ENCODE measurements at places on chromosomes 5 and 9.

DNA sequence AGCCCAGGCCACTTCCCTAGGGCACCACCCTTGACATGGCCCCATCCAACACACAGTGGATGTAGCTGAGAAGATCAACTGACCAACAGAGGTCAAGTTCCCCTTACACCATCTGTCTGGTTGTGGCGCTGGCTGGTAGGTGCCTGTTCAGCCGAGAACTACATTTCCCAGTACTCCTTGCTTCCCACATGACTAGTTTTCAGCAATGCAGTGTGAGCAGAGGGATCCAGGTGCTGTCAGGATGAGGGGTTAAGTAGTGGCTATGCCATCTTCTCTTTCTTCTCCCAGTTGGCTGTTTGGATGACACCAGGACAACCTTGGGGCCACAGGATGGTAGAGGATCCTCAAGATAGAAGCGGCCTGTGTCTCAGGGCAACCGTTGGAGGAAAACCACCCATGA, 48.6 kb upstream of the SH3PXD2B start:
- DNase-seq: no peak

- DNase-seq: no peak
These were observed 1.6 kb downstream of the ATP10B start for GRCh38 chr5:160850421-160850820.

GRCh38 chr5:130462516-130462915, 558.3 kb downstream of the CHSY3 start:
- DNase-seq: no peak

- no peak for DNase-seq
These were observed 31.7 kb upstream of the STXBP1 start for GRCh38 chr9:127580366-127580765.

DNA sequence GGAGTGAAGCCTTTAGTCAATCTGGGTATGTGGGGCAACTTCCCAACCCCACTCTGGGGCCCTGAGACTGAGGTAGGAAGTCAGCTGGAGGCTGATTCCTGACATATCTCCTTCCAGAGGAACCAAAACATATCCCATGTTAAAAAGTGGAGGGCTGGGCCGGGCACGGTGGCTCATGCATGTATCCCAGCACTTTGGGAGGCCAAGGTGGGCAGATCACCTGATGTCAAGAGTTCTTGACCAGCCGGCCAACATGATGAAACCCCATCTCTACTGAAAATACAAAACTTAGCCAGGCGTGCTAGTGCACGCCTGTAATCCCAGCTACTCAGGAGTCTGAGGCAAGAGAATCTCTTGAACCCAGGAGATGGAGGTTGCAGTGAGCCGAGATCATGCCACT, 44.0 kb downstream of the CXXC5 start:
- no peak for DNase-seq

GRCh38 chr9:92942688-92943616, 4.4 kb upstream of the FGD3 start:
- DNase-seq: no peak

- DNase-seq: peak; percentile 2
These were observed 373.7 kb downstream of the TLE4 start for GRCh38 chr9:79945495-79945894.

GRCh38 chr9:89528540-89528939, 30.6 kb upstream of the SEMA4D start:
- no peak for DNase-seq

DNA sequence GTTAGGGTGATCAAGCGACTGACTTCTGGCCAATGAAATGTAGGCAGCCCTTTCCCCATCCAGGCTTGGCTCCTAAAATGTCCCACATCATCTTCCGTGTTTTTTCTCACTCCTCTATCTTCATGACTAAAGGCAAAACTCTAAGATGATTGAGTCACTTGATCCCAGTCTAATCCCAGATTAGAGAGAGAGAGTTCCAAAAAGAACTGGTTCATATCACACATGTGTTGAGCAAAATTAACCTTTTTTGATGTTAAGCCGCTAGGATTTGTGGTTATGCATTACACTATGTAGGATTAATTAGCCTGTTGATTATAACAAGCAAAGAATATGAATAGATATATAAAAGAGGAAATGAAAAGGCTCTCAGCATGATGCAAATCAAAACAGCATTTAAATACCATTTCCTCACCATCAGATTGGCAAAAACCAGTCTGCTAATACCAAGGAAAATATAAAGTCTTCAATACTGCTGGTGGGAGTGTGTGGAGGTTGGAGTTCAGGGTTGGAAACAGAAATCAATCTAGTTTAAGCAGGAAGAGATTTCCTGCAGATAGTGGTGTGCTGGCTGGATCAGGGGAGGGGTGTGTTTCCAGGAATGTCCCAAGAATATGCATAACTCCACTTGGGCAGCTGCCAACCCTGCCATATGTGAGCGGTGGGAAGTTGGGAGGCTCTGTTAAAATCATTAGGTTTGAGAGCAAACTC, 187.6 kb upstream of the S1PR3 start:
- DNase-seq: no peak

- peak; percentile 15 for DNase-seq
These were observed 67.1 kb downstream of the DAB2IP start for GRCh38 chr9:121718501-121718900.

- no peak for DNase-seq
These were observed 180.9 kb downstream of the OSTF1 start for GRCh38 chr9:75269197-75269596.

DNA sequence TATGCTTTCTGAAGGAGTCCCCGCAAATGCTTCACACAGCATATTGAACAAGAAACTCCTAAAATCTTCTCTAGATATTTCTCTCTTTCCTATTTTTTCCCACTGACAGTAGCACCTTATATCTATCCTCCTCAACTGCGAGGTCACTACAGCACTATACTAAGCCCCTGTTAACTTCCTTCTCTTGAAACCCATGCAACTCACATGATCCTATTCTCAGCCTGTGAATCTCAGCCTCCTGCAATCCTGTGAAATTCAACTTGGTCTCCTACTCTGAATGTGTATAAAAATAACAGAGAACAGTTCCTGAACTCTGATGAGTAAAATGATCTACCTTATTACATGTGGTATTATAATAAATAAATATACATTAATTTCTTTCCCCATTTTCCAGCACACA, 6.1 kb upstream of the PLGRKT start:
- no peak for DNase-seq
